Mucosa of gallbladder (tissue), 1 donor: ENCODE measurements at places on chromosomes 1 and 21.

DNA sequence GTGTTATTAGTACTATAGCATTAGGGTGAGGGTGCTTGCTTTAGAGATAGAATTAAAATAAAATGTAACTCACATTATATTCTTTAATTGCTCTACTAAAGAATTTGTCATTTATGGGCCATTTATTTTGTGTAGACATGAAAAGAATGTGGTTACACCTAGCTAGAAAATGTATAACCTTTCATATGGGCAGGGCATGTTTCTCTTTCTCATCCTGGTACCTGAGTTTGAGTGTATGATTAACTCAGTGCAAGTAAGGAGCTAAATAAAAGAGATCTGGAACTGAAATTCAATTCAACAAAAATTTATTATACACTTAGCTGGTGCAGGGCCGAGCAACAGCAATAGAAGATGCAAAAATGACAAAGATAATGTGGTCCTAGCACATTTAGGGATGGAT lies 47.4 kb downstream of the MAP3K7CL start:
- DNase-seq = no peak

- peak; percentile 69 for DNase-seq
These were observed 5.8 kb downstream of the PERM1 start for GRCh38 chr1:975896-976683.

DNA sequence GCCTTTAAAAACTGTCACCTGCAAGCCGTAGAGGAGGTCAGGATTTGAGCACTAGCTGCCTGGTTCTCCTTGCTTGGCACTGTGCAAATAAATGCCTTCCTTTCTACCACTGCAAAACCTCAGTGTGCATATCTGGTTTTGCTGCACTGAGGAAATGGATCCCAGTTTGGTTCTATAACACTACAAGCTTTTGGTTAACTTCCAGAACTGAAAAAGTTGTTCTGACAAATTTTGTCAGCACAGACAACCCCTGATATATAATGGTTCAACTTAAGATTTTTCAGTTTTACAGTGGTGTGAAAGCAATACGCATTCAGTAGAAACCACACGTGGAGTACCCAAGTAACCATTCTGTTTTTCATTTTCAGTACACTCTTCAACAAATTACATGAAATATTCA lies 29.8 kb upstream of the GALNT2 start:
- DNase-seq = no peak

GRCh38 chr1:82125119-82125518 lies 324.4 kb downstream of the ADGRL2 start:
- no peak for DNase-seq

GRCh38 chr1:151888972-151889570 lies 20.2 kb downstream of the THEM4 start:
- no peak for DNase-seq

GRCh38 chr1:35567947-35568558 lies 5.1 kb upstream of the TFAP2E start:
- DNase-seq = no peak

DNA sequence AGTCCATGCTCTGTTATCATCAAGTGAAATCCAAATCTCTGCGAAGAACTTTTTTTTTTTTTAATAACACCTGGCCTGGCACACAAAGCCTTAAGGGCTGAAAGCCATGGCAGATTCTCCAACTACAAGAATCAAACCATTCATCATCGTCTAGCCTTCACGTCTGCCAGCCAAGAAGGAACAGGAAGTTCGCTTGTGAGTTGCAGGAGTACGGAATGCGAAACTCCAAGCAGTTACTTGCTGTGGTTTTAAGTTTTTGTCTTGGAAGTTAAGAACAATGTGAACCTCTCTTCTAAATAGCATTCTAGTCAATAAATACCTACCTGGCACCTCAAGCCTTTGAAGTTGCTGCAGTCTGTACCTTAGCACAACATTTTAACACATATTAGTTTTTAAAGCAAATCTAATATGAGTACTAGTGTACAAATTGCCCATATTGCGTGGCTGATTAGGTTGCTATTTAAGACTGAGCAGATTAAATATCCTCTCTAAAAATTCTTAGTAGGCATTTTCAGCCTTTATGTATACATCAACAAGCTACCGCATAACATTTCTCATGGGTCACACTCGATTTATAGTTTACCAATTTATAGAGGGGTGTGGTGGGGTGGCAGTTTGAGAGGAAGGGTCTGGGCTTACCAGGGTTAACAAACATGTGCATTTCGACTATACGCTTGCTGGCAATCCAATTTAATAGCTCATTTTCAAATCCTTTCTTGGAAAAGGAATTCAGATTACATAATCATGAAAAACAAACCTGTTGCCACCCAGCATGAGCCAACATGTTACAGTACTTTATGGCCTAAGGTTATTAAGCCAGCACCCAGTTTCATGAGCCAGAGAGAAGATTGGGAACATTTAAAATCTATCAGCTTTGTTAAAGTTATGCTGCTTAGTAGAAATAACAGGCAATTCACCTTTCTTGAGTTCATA lies 22.2 kb upstream of the PTPN14 start:
- no peak for DNase-seq

- DNase-seq = no peak
These were observed 441.2 kb downstream of the LRRIQ3 start for GRCh38 chr1:73756817-73757216.

GRCh38 chr1:77322061-77322900 lies 40.5 kb downstream of the AK5 start:
- peak; percentile 14 for DNase-seq

- DNase-seq = no peak
These were observed 5.5 kb upstream of the FH start for GRCh38 chr1:241525026-241525425.
